T-helper 1 cell (primary cell): ENCODE measurements at places on chromosomes 3 and 15.

DNA sequence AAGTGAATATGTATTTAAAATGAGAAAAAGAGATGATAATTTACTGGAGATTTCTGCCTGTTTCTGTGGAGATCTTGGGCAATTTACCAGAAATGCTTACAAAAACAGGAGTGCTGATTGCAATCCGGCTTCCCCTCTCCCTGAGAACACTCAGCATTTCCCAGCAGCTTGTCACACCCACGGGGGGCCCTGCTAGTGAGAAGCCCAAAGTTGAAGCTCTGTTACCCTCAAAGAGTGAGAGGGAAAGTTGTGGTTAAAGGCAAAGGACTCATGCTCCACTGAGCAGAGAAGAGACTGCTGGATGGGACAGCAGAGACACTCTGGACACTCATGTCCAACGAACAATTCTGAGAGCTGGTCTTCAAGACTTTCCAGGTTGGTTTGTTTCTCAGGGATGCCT lies 2.9 kb downstream of the MCTP2 start:
- DNase-seq: no peak

DNA sequence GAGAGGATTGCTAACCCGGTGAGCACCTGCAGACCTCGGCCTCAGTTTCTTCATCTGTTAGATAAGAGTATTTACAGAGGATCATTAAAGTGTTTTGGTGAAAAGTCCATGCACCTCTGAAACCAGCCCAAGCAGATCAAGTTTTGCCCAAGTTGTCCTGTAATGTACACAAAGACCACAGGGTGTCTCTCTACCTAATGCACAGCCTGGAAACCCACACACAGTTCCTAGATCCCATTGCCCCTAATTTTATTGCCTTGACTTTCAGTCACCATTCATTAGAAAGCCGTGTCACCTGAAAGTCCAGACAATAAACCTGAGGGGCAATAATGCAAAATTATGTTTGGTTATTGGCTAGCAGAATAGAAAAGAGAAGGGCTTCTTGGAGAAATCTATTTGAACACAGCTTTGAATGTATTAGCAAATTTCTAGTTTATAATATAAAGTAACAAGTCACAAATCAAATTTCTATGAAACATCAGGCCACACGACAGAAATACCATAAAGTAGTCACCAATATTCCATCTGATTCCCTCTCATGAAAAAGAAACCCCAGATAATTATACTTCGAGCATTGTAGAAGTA lies 161.3 kb upstream of the SLC2A2 start:
- DNase-seq: no peak

- no peak for DNase-seq
Measured at GRCh38 chr3:29972320-29972993, 633.9 kb upstream of the TGFBR2 start.

GRCh38 chr3:191628571-191628970 lies 167.6 kb downstream of the PYDC2 start:
- DNase-seq: no peak

DNA sequence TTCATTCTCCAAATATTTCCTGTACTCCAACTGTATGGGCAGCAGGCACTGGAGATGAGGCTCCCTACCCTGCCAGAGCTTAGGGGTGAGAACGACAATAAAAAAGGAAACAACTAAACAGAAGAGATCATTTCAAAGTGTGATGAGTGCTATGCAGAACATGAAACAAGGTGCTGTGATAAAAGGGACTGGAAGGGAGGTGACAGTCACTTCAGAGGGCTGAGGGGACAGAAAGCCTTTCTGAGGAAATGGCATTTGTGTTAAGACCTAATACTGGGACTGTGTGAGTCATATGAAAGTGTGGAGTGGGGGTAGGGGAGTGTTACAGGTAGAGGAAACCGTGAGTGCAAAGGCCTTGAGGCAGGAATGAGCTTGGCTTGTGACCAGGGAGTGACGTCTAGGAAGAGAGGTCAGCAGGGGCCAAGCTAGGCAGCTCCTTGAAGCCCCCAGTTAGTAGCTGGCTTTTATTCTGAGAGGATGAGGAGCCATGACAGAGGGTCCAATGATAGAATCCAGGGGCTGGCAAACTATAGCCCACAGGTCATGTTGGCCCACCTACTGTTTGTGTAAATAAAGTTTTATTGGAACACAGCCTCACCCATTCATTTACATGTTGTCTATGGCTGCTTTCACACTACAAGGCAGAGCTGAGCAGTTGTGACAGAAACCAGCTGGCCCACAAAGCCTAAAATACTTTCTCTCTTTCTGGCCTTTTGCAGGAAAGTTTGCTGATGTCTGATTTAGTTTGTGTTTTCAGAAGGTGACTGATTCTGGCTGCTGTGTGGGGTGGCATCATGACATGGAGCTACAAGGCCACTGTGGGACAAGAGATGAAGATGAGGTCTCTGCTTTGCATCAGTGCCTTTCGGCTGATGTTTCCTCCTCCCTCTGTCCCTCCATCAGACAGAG lies 56.6 kb downstream of the LSM3 start:
- no peak for DNase-seq

DNA sequence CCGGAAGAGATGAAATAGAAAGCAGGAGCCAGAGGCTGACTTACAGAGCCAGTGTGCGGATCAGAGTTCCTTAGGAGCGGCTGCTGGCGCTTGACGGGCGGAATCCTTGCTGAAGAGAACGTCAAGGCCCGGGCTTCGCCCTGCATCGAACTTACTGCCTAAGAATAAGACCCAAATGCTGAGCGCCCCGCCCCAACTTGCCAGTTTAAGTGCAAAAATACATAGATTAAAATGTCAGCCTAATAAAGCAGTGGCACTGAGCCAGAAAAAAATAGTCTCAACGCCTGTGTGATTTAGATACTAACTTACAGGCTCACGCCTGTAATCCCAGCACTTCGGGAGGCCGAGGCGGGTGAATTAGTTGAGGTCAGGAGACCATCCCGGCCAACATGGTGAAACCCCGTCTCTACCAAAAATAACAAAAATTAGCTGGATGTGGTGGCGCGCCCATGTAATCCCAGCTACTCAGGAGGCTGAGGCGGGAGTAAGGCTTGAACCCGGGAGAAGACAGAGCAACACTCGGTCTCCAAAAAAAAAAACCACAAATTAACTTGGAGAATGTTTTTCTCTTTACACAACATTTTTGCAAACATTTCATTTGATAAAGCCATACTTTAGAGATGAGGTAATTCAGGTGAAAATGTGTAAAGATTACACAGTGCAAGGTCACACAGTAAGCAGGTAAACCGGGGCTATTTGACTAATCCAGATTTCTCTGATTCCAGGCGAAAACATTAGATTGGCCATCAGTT lies 1.2 kb upstream of the UBP1 start:
- no peak for DNase-seq

GRCh38 chr3:126056681-126057500 lies 27.0 kb downstream of the SLC41A3 start:
- DNase-seq: no peak

DNA sequence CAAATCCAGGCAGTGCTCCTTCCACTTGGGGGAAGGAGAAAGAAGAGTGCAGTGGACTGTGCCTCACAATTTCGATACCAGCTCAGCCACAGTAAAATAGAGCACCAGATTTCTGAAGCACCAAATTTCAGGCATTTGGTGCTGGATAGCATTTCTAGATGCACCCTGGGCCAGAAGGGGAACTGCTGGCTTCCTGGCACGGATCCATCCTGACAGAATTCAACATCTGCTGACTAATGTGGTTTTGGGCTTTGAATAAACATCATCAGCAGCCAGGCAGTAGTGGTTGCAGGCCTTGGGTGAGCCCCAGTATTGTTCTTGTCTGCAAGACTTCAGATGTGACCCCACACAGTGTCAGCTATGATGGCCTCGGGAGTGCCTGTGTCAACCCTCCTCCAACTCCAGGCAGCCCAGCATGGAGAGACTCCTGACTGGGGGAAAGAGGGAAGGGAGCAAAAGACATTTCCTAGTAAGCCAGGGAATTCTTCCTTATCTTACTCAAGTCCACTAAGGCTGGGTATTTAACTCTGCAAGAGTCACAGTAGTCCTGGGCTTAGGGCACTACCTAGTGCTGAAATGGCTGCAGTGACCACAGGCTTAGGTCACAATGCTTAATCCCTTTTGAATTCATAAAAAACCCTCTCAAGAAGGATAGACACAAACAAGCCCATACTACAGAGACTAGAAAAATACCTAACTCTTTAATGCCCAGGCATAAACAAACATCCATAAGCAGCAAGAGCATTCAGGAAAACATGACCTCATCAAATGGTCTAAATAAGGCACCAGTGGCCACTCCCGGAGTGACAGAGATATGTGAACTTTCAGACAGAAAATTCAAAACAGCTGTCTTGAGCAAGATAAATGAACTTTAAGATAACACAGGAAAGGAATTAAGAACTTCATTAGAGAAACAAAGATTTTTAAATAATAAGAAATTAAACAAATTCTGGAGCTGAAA lies 74.7 kb downstream of the SPATA16 start:
- DNase-seq: no peak

- DNase-seq: no peak
Measured at GRCh38 chr15:49815950-49816349, 195.1 kb downstream of the DTWD1 start.

DNA sequence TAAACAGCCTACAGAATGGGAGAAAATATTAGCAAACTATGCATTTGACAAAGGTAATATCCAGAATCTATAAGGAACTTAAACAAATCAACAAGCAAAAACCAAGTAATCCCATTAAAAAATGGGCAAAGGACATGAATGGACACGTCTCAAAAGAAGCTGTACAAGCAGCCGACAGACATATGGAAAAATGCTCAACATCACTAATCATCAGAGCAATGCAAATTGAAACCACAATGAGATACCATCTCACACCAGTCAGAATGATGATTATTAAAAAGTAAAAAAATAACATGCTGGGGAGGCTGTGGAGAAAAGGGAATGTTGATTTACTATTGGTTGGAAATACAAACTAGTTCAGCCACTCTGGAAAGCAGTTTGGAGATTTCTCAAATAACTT lies 30.7 kb upstream of the PPM1L start:
- DNase-seq: no peak

DNA sequence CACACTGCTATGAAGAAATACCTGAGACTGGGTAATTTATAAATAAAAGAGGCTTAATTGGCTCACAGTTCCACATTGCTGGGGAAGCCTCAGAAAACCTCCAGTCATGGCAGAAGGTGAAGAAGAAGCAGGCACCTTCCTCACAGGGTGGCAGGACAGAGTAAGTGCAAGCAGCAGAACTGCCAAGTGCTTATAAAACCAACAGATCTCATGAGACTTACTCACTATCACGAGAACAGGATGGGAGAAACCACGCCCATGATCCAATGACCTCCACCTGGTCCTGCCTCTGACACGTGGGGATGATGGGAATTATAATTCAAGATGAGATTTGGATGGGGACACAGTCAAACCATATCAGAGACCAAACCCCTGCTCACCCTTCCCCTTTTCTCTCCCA lies 75.0 kb downstream of the TRIM69 start:
- no peak for DNase-seq

- no peak for DNase-seq
Measured at GRCh38 chr3:12992629-12993516, 80.4 kb downstream of the IQSEC1 start.

GRCh38 chr15:42157981-42158765 lies 1.7 kb upstream of the PLA2G4F start:
- DNase-seq: no peak

DNA sequence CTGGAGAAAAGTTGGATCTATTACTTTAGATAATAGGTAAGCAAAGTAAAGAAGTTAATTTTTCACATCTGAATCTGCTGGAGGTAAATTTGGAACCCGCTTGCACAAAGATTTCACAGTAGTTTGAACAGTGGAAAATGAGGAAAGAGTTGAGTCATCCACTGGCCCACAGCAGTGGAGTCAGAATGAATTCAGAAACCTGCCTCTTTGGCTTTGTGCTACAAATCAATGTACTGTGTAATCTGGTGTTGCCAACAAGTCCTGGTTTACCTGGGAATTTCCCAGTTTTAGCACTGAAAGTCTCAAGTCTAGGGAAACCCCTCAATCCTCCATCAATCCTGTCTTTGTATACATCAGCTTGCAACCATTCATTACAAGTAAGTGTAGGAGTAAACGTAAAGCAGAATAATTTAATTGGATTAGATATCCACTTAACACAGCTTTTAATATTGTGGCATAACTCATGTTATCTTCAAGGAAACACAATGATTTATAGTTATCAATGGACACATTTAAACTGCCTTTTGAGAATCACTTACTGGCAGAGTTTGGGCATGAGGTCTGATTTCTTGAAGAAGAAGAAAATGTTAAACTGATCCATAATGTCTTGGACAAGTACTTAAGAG lies 100.6 kb downstream of the DCLK3 start:
- DNase-seq: no peak

- DNase-seq: no peak
Measured at GRCh38 chr15:60004009-60004845, at the start of gene FOXB1. Gene FOXB1, plus strand, starts transcription at chr15:60004311. Its CDS starts 653 bp downstream, at chr15:60004964.

DNA sequence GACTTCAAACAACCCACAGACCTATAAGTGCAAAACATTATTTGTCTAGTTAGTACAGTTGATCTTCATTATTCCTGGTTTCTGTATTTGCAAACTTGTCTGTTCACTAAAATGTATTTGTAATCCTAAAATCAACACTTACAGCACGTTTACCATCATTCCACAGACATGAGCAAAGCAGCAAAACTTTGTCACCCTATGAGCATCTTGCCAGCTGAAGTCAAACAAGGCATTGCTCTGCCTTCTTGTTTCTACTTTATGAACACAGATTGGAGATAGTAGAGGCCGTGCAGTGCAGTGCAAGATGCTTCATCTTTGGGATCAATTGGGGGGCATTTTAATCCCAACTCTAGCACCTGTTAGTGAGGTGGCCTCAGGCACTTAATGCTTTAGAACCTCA lies 202.1 kb downstream of the NLGN1 start:
- no peak for DNase-seq

DNA sequence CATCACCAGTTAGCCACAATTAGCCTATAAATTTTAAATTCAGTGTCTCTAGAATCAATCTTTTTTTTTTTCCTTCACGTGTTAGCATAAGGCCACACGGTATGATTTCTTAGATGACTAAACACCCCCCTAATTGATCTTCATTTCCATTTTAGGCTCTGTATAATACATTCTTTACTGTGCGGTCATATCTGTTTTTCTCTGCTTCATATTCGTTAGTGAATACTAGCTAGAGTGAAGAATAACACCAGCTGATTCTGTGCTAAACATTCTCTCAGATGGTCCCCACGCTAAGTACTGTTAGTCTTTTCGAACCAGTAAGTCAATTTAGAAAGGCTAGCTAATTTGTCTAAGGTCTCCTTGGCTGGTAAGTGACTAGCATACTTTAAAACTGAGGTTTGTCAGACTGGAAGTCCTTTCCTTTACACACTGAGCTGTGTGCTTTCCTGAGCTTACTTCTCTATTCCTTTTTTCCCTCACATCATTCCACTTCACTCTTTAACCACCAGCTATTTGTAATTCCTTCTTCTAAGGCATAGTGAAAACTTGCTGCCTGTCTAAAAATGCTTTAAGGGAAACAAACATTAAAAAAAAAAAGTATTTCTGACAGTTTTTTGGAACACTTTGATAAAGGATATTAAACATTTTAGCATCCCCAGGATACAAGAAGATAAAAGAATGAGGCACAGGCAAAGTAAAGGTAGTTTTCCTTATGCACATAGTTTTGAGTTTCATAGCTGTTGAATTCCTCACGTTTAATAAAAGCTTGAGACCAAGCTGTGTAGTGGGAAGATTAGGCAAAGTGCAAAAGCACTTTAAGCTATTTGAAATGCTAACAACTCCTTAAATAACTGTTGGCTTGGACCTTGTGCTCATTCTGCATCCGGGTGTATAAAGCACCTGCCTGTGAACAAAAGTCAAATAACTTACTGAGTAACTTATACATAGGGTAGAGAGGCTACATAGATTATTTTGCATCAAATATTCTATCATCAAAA lies 17.1 kb downstream of the ZFAND6 start:
- DNase-seq: no peak

GRCh38 chr3:71391361-71391760 lies 192.2 kb downstream of the FOXP1 start:
- DNase-seq: no peak
